NCI-H524 (cell line): ENCODE measurements at places on chromosomes 12 and 14.

- DNase-seq = no peak
Observed at GRCh38 chr12:131892711-131893604, 1.5 kb upstream of the ULK1 start.

GRCh38 chr14:52693036-52693435 lies 2.3 kb downstream of the ERO1A start:
- no peak for DNase-seq

- DNase-seq = no peak
Observed at GRCh38 chr14:57492859-57493258, 798 bp downstream of the CCDC198 start.

GRCh38 chr12:117523971-117524370 lies 162.5 kb upstream of the NOS1 start:
- DNase-seq = no peak

DNA sequence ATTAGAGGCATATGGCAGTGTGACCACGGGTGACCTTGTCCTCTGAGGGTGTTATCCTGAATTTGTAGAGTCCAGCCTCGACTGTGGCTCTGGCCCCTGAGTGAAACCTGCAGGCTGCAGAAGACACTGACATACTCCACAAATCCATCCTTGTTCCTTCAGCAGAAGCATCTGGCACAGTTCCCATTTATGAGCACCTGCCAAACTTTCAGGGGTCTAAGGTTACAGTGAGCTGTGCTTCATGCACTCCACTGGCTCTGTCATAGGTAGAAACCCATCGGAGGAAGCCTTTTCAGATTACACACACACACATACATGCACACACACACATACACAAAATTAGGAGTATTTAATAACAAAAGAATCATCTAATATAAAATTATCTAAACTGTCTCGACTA lies 13.6 kb upstream of the NUAK1 start:
- DNase-seq = peak; percentile 80

GRCh38 chr14:32710731-32711680 lies 227.7 kb upstream of the NPAS3 start:
- DNase-seq = peak; percentile 77

- no peak for DNase-seq
Observed at GRCh38 chr14:91980157-91980556, 32.7 kb upstream of the FBLN5 start.

- DNase-seq = no peak
Observed at GRCh38 chr14:22538671-22539228, 50.3 kb downstream of the DAD1 start.

DNA sequence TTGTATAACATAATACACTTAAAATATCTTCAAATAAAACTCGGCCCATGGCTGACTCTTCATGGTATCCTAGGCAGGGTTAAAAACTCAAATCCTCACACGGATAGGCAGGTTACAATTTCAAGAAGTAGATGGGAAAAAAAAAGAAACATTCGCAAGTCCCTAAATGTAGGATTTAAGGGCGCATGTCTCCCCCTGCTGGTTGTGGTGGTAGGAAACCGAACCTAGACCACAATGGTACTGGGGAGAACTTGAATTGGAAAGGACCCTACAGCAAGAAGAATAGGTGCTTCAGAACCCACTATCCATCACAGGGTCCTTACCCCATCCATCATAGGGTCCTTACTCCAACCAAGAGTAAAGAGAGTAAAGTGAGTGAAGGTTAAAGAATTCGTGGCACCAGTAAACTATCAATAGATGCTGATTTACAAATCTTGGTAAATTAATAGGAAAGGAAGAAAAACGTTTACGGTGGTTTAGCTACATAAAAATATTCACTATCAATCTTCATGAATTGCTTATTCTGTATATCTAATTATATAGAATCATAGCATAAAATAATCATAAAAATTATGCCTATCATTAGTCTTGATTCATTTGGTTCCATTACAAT lies 3.3 kb upstream of the CIPC start:
- peak; percentile 92 for DNase-seq
